ENCODE measurements at places on chromosomes 7 and 10.

- DNase-seq, result no peak
Measured at GRCh38 chr7:153087498-153087897, 327.9 kb downstream of the ACTR3B start.

- no peak for DNase-seq
Measured at GRCh38 chr7:144997512-144997911, 161.7 kb upstream of the TPK1 start.

DNA sequence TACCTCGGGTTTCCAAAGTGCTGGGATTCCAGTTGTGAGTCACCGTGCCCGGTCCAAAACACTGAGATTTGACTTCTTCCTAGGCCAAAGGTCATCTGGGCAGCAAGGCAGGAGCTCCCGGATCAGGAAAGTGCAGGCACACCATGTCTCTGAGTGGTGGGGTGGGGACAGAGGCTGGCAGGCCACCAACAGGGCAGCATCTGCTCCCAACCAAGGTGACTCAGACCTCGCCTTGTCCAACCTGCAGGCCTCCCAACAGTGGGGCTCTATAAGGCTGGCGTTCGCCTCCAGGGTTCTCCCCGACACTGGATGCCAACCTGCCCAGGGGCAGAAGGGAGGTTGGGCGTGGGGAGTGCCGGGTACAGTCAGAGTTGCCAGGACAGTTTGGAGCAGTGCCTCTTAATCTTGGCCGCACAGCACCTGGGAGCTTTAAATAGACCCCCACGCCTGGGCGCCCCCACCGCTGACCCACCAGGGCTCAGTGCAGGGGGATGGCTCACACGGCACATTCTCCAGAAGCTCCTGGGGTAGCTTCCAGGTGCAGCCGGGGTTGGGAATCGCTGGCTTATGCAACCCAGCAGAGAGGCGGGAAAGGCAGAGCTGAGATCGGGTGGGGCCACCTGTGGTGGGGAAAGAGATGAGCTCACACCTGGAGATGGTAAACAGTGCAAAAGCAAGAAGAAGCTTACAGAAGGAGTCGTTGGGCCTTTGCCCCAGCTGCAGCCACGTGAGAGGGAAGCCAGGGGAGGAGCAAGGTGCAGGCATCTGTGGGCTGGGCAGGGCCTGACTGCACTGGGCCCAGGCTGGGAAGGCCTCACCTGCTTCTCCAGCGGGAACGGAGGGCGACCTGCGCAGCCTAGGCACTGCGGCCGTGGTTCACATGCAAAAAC is 10.9 kb downstream of the CALML5 start:
- DNase-seq, result no peak

DNA sequence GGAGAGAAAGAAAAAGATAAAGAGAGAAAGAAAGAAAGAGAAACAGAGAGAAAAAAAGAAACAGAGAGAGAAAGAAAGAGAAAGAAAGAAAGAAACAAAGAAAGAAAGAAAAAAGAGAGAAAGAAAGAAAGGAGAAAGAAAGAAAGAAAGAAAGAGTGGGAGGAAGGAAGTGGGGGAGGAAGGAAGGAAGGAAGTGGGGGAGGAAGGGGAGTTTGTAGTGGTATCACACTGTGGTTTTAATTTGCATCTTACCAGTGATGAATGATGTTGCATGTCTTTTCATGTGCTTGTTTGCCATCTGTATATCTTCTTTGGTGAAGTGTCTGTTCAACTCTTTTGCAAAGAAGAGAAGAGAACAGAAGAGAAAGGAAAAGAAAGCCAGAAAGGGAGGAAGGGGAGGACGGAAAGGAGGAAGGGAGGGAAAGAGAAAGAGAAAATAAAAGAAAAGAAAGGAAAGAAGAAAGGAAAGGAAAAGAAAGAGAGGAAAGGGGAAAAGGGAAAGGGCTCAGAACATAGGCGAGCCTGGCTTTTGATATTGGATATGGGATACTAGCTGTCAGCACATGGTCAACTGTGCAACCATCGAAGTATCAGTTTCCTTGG is 79.2 kb upstream of the FRMD4A start:
- DNase-seq, result no peak

DNA sequence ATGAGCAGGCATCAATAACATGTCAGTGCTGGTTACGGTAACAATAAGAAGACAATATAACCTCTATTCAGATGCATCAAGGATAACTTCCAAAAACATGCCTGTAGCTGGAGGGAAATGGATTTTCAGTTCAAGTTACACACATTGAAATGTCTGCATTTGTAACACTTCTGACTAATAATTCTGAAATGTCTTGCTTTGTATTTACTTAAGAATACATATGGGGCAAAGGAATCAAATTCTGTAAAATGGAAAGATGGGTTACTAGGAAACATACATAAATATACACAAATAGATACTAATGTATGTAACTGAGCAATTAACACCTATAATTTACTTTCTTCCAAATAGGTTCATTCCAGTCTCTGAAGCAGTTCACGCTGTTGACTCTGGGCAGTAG is 18.6 kb upstream of the MTPN start:
- no peak for DNase-seq

- DNase-seq, result no peak
Measured at GRCh38 chr10:103884681-103885139, 29.3 kb upstream of the SH3PXD2A start.

GRCh38 chr7:17147409-17147808 is 151.0 kb upstream of the AHR start:
- no peak for DNase-seq

DNA sequence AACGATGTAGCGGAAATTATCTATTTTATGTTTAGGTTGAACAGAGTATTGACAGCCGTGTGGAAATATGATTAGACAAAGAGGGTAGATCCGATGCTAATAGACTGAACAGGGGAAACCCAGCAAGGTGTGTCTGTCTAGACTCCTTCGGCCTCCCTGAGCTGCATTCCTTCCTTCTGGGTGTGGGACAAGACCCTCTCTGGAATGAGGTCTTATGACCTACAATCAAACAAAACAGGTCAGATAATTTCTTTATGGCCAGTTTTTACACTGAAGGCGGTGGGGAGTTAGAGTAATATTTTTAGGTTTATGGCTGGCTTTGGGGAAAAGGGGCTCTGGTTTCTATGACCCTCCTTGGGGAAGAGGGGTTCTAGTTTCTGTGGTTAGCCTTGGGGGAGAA is 41.2 kb downstream of the WIPF3 start:
- no peak for DNase-seq

GRCh38 chr7:74051629-74052410 is 23.8 kb downstream of the ELN start:
- no peak for DNase-seq

DNA sequence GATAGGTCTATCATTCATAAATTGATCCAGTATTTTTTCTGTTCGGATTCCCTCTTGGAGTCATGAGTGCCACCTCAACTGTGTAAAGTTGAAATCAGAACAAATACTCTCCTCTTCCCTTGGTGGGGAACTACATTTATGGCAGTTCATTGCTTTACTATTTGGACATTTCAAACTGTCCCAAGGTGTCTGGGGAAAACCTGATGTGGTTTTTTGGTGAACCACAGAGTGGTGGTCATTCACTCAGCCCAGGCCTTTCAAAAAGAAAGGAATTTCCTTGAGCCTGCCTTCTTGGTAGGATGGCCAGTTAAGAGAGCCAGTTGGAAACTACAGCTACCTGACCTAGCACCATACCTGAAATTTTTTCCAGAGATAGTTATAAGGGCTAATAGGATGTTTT is 59.0 kb downstream of the ABCB1 start:
- DNase-seq, result no peak

DNA sequence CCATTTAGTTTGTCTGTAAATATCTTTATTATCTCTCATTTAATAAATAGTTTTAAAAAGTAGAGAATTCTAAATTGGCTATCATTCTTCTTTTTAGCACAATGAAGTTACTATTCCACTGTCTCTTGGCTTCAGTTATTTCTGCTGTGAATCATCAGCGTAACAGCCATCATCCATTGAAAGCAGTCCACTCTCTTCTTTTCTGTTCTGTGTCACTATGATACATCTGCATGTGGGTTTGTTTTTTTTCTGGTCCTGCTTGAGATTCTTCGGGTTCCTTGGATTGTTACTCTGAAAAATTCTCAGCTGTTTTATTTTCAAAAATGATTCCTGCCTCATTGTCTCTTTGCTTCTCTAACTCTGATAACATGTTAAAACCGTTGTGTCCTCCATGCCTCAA is 52.5 kb downstream of the CSGALNACT2 start:
- DNase-seq, result no peak

- DNase-seq, result no peak
Measured at GRCh38 chr7:30543813-30544525, 39.3 kb upstream of the GGCT start.

- DNase-seq, result no peak
Measured at GRCh38 chr7:111026343-111026742, 64.6 kb upstream of the LRRN3 start.

- DNase-seq, result no peak
Measured at GRCh38 chr10:63644418-63645142, 123.4 kb downstream of the REEP3 start.

DNA sequence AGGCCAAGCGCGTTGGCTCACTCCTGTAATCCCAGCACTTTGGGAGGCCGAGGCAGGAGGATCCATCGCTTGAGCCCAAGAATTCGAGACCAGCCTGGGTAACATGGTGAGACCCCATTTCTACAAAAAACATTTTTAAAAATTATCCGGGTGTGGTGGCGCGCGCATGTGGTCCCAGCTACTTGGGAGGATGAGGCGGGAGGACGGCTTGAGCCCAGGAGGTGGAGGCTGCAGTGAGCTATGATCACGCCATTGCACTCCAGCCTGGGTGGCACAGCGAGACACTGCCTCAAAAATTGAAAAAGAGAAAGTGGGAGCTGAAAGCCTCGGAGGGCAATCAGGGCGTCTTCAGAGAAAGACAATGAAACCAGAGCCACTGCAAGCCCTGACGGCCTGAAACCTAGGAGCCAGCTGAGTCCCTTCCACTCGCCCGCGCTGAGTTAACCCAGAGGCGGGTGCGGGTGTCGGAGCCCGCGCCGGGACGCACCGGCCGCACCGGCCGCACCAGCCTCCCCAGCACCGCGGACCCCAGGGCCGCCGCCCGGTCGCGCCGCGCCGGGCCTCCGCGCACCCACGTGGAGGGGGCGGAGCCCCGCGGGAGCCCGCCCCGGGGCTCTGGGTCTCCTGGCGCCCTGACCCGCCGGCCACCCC is 22.4 kb downstream of the ZFAND2A start:
- no peak for DNase-seq

GRCh38 chr10:77333610-77334340 is 303.8 kb downstream of the KCNMA1 start:
- DNase-seq, result no peak

DNA sequence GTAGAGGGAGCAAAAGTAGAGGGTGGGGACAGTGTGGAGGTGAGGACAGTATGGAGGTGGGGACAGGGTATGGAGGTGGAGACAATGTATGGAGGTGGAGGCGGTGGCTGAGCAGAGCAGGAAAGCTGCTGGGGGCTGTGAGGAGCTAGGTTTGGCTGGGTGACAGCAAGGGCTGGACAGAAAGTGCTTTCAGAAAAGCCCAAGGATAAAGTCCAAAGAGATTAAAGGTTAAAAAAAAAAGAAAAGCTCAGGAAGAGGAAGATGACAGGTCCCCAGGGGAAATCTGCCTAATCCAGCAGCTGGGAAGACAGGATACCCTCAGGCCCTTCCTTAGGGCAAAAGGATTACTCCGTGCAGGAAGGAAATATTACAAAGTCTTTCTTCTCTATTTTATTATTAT is 32.1 kb upstream of the PFKFB3 start:
- DNase-seq, result no peak

- DNase-seq, result no peak
Measured at GRCh38 chr7:30308389-30308788, 24.0 kb downstream of the ZNRF2 start.

DNA sequence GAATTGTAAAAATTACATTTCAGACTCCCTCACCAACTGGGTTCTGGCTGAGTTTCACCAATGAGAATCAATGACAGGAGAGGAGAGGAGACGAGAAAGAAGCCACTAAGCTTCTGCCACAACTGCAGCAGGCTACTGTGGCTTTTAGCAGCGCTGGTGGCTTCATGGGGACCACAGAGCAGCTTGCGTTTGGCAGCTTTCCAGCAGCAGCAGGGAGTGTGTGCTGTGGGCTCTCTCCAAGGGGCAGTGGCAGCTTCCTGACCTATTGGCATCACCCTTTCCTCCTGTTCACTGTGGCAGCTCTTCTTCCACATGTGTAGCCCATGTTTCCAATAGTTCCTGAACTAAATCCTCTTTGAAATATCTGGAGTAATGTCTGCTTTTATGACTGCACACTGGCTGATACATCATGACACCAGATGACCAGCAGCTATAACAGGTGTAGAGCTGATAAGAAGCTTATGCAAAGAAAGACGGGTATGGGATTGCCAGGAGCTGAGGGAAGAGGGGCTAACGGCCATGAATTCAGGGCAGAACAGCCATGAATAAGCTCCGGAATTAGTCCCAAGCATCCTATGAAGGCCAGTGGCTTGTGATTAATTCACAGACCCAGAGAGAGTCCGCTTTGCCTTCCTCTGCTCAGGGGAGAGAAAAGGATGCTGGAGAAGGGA is 46.8 kb downstream of the KCNH2 start:
- DNase-seq, result no peak

DNA sequence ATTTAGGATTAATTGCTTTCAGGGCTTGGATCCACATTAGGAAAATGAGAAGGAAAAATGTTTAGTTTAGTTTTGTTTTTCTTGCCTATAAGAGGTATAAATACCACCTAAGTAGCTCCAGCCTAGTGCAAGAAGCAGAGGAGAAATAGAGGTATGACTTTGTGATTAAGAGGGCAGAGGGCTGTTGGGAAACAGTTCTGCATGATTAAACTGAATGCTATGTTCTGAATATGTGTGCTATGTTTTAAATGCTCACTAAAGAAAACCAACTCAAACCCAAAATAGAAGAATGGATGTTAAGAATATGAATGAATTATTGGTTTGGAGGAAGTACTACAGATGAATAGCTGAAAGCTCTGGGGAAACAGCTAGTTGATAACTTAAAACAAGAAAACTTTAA is 7.6 kb downstream of the CALCR start:
- DNase-seq, result no peak

DNA sequence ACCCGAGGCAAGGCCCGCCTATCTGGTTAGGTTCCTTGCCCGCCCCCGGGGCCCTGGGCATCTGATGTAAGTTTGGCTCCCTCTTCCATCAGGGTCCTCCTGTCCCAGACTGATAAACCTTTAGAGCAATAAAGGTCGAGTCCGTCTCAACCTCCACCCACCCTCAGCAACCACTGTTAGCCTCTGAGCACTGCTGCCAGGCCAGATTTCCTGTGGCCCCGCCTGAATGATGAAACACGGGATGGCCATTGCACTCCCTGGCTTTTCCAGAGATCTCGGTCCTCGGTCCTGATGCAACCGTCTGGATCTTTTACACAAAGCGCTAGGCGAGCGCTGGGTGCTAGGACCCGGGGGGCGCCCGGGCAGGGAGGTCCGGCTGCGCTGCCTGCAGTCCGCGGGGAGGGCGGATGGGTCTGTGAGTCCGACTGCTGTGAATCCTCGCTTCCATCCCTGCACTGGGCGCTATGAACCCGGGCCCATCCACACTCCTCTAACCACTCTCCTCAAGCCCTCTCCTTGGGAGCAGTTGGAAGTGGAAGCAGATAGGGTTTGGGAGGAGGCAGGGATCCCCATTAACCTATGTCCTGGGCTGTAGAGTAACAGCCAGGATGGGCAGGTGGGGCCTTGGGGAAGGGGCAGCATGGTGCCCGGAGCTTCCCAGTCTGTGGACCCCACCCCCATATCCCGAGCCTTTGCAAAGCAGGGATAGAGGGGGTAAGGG is 875 bp upstream of the DDIT4 start:
- DNase-seq, result no peak
